ENCODE measurements at places on chromosomes 4 and X.

GRCh38 chr4:107408968-107409367 is 311.1 kb downstream of the PAPSS1 start:
- no peak for DNase-seq

DNA sequence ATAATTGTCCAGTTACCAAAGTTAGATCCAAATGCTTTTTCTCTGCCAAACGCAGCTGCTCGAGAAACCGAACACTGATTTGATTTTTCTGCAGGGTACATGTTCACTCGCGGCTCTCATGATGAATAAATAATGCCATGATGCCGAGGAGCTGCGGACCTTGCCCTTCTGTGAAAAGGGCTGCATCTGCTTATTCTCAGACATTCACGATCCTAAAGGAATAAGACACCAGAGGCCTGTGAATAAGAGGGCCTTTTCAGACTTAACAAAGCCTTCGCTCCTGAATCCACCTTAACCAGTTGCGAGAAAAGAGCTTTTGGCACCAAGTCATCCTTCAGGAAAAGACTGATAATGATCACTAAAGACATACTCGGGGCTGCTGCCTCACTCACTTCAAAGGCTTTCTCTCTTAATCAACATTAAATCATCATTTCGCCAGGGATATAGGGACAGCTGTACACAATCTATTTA is 147.5 kb downstream of the FBXO8 start:
- DNase-seq = no peak

DNA sequence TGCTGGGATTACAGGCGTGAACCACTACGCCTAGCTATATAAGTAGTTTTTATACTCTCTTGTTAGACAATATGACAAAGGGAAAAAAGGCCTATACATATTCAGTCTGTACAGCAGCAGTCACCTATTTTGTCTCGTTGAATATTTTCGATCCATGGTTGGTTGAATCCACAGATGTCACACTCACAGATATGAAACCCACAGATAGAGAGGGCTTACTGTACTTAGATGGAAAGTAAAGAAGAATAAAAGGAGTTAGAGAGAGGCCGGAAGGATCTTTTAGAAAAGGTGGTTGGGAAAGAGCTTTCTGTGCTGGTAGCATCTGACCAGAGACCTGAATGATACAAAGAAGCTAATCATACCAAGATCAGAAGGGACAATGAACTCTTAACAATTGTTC is 38.3 kb upstream of the SPINK2 start:
- DNase-seq = no peak

DNA sequence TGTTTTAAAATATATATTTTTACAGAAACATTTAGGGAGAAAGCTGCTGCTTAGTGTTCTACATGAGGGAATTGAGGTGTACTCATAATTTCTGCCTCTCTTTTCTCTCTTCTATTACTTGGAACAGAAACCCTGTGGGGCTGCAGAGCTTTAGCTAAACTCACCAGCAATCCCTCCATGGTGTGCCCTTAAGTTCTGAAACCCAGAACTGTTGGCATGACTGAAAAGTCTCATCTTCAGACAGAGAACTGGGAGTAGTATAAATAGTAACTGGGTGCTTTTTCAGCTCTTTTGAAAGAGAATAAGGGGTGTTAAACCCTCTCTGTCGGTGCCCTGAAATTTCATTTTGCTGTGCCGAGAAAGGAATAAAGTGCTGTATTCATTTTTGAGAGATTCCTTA is 294.9 kb upstream of the BOD1L1 start:
- no peak for DNase-seq

DNA sequence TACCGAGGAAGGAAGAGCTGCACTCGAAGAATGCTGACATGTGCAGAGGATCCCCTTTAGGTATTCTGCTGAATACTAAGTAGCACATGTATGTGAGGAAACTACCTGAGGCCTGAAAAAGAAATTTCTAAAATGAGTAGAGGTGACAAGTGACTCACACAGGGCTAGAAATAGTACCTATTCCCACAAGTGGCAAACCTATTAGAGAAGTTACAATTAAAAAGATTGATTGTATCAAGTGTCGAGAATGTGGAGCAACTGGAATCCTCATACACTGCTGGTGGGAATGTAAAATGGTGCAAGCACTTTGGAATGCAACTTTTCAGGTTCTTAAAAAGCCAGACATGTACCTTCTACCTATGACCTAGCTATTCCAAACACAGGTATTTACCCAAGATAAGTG is 47.4 kb downstream of the CCSER1 start:
- no peak for DNase-seq

DNA sequence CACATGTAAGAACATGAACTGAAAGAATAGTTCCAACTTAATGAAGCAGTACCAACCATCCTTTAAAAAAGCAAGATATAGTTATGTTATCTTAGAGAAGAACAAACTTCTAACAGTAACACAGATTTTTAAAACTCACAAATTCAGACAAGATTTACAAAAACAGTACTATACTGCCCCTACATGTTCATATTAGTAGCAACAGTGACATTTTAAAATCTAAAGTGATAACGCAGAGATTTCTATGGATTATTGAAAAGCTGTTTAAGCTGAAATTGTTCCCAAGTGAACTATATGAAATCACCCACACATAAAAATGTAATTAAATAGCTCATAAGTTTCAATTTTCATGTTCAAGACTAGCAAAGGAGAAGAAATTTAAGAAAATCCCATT is 166.0 kb downstream of the FBXW7 start:
- DNase-seq = no peak

DNA sequence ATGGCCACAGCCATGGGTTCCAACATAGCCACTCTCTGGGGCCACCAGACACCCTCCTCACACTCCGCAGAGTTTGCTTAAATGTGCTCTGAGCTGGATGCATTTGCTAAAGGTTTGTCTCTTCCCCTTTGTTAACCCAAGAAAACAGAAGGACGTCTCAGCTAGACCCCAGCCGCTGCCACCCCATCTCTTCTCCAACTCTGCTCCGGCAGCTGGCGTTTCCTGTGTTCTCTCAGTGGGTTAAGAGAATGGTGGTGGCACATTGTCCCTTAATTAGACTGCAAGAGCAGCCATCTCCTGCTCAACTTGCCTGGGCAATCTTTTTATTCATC is 43.7 kb upstream of the FAM9C start:
- no peak for DNase-seq

DNA sequence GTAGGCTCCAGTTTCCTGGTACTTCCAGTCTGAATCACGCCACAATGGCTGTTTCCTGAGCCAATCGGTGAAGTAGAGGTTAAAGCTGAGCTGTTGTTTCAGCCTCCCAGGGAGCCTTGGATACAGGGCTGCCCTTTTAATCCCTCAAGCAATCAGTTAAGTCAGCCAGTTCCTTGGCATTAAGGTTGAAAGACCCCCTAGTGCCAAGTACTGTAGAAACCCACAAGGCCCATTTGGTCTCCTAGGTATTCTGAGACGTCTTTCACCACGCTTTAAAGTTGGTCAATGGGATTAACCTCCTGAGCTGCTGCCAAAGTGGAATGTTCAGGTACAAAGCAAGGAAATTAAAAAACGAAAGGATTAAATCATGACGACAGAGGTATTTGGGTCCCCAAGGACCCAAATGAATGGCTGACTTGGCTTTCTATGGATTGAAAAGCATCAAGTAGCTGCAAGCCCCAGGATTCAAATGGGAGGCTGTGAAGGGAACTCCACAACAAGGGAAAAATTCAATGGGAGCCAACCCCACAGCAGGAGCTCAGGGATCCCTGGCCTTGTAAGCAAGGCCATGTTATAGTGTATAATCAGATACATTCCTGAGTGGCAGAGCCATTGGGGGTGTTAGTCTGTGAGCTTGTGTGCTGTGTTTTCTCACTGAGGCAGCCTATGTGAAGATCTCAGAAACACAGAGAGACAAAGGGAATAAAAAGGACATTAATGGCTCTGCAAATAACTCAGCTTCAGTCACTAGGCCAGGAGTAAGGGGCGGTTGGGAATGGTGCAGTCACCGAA is 86.0 kb downstream of the ATG4A start:
- no peak for DNase-seq

DNA sequence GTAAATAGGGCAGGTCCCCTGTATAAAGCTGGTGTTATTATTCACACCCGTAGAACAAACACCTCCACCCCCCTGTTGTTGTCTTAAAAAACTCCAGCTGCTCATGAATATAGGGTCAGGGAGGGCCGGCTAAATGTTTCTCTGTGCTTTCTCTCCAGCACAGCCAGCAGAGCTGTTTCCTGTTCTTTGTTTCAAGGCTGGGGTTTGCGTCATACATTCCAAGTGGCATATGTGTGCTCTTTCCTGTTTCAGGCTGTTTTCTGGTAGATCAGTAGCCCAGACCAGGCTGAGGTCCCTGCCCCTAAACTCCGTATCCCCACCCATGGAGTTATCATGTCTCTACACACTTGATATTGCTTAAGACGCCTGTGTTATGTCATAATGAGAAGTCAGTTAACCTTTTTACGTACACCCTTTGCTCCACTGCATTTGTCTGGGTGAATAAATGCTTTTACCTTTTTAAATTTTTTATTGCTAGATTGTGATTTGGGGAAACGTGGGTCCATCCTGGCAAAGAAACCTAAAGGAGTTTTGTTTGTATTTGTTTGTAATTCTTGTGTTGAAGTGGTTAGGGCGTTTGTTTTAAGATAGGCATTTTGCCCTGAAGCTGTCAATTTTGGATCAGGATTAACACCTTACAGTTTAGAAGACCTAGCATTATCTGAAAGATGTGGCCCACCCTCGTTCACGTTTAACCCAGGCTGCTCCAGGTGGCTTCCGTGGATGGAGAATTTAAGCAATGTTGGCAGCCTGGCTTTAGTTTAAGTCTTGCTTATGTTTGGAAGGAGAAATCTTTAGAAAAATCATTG is 3.3 kb downstream of the KLF3 start:
- DNase-seq = peak; percentile 43

- no peak for DNase-seq
These were observed 86.8 kb upstream of the TSPAN7 start for GRCh38 chrX:38474543-38474942.

GRCh38 chr4:104490096-104490769 is 4.5 kb downstream of the CXXC4 start:
- DNase-seq = no peak

DNA sequence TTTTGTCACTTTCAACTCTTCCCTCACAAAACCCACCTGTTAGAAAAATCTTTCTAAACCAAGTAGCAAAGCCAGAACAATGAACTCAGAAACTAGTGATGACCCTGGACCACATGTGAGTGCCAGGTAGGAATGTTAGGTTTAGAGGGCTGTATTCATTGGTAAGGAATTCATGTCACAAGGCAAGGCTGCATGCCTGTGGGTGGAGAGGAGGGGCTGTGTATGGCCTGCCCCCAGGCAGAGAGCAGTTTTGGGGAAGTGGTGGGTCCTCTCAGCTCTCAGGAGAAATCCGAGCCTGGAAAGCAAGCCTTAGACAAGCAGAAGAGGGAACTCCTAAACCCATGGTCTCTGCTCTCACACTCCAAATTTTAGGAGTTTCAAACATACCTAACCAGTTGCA is 2.4 kb downstream of the RNF175 start:
- no peak for DNase-seq

- no peak for DNase-seq
These were observed 540.8 kb downstream of the ADGRL3 start for GRCh38 chr4:61740886-61741285.

DNA sequence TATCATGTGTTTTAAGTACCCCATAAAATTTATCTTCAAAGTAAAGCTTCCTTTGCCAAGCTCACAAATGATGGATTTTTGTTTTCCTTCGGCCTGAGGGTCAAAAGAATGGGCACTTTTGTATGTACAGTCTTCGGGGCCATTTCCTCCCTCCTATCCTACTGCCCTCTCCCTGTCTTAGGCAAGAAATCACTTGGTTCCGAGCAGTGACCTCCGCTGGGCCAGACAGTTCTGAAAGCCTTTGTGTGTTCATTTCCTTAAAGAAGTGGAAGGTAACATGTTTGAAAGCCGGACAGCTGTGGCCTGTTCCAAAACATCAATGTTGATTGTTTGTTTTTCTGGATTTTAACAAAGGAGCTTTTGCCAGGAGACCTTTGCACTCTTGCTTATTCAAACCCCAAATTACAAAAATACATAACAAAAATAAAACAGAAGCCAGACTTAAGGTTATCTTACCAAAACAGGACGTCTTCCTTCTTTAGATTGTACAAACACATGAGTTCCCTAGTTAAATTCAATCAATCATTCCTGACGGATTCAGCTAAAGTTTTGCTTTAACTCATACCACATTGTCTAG is 110.6 kb upstream of the LIMCH1 start:
- no peak for DNase-seq

DNA sequence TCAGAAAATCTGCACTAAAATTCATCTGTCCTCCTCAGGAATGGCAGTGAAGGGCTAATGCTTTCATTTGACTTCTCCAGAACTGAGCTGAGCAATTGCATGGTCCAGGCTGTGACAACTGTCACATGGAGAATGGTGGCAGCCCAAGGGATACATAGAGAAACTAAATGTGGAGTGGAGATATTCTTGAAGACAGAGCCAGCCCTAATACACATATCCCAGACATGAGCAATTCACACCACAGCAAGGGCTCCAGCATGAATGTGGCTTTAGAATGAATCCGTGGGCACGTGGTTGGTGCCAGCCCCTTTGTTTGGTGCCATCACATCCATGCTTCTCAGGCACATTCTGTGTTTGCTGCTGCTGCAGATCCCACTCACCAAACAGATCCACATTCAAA is 121.6 kb upstream of the MXRA5 start:
- no peak for DNase-seq

DNA sequence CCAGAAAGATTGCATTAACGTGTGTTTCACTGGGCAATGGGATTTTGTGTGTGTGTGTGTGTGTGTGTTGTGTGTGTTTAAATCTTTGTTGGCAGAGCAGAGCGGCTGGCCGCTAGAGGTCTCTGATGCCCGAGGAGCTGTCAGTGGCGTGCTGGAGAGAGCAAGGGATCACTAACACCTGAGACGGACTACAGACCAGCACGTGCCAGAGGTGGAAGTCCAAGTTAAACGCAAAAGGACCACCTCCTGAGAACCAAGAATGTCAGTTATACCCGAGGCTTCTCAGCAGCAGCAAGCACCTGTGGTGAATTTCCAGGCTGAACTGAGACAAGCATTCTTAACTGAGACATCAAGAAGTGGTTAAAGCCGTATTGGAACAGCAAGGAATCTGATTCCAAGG is 9.0 kb upstream of the SLC25A14 start:
- peak; percentile 22 for DNase-seq

- DNase-seq = no peak
These were observed 82.5 kb downstream of the FAT4 start for GRCh38 chr4:125397226-125397625.

DNA sequence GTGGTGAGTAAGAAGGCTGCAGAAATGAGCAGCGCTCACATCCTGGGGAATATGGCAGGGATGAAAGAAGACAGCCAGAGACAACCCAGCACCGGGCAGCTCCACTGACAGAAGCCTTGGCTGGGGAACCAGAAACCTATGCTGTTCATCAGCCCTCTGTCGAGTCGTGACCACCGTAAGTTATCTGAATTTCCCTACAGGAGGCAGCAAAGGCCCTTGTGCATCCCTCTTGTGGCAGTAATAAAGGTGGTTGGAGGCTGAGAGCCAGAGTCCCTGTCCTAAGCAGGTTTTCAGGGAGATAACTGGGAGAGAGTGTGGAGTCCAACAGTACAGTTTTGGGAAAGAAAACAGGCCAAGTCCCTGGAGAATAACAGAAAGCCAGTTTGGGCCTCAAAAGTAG is 194.0 kb upstream of the BOD1L1 start:
- DNase-seq = no peak

GRCh38 chr4:8283631-8284121 is 14.1 kb downstream of the HTRA3 start:
- DNase-seq = no peak

Data from activated CD8-positive, alpha-beta memory T cell treated with anti-CD3 and anti-CD28 coated beads, Interleukin-2, amount 50 U/mL, for 4 hours (primary cell).